ENCODE measurements at places on chromosomes 13 and 19.

DNA sequence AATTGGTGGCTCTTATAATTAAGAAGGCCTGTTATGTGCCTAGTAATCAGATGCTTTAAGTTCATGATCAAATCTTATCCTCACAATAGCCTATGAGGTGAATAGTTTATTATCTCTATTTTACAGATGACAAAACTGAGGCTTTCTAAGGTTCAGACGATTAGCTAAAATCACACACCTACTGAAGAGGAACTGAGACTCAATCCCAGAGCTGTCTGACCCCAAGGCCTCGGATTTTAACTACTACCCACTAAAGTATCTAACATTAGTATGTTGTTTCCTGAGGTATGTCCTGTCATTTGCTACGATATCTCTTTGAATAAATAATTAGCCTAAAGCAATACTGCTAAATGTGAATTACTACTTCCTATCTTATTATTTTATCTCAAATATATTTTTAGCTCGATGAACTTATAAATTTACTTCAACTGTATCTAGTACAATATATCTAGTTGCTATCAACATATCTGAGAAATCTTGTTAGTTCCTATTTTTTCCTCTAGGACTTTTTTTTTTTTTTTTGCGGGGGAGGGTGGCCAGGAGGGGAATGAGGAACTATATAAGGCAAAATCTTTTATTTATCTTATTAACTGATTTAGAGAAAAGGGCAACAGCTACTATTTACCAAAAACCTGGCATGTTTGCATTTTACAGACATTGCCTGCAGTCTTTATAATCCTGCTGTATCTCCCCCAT is 118.5 kb downstream of the ABCC4 start:
- no peak for DNase-seq

DNA sequence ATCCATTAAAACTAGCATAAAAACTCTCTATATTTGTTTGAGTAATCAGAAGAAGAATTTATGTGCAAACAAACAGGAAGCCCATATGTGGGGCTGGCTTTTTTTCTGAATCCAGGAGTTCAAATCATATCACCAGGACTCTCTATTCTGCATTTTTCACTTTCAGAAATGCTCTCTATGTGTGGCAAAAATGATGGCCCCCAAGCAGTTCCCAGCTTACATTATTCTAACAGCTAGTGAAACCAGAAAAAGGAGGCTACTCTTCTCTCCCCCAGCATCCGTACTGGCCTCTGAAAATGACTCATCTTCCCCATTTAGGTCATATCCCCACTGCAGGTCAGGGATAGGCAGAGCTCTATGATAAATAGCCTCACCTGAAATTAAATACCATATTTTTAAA is 20.4 kb downstream of the RBM26 start:
- DNase-seq: no peak

DNA sequence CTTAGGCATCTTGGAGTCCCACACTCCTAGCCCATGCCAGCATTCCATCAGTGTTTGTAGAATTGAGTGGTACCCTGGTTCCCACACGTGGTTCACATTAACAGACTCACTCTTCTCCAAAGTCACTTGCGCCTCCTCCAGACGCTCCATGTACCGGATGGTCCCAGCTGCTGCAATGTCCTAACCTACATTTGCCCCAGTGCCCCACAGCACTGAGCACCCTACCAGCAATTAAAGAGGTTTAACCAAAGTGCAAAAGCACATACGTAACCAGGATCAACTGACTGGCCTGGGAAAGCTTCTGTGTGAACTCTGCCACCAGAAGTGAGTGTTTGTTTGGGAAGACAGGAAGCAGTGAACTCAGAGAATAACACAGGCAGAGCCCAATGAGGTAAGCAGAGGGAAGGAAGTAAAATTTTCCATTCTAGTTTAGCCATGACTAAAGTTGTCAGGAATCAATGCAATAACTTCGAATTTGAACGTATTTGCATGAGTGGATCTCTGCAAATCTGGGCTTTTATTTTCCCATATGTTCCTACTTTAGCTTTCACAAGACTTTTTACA is 7.3 kb upstream of the MEDAG start:
- no peak for DNase-seq

DNA sequence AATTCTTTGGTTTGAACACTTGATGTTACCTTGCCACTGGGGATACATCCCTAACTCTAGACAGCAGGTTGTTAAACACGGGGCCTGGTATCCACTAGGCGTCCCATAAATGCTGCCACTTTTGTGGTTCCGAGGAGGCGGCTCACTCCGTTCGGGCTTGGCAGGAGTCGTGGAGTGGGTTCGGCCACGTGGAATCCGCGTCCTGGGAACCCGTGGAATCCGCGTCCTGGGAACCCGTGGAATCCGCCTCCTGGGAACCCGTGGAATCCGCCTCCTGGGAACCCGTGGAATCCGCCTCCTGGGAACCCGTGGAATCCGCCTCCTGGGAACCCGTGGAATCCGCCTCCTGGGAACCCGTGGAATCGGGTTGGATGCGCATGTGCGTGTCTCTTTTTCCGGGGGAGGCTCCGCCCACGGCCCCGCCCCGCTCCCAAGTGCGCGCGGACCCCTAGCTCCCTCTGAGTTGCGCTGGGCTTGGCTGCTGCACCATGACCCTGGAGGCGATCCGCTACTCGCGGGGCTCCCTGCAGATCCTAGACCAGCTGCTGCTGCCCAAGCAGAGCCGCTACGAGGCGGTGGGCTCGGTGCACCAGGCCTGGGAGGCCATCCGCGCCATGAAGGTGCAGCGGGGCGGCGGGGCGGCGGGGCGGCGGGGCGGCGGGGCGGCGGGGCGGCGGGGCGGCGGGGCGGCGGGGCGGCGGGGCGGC is at the start of gene MRI1:
Gene MRI1 (plus strand): TSS at position 422 of the 707 bp plus-strand sequence. CDS start 67 bp downstream, at position 489.
- peak; percentile 47 for DNase-seq

GRCh38 chr19:58009666-58010301 is 7.2 kb upstream of the ZNF606 start:
- peak; percentile 79 for DNase-seq

- no peak for DNase-seq
These were observed 16.1 kb downstream of the CEACAM1 start for GRCh38 chr19:42512130-42512636.

DNA sequence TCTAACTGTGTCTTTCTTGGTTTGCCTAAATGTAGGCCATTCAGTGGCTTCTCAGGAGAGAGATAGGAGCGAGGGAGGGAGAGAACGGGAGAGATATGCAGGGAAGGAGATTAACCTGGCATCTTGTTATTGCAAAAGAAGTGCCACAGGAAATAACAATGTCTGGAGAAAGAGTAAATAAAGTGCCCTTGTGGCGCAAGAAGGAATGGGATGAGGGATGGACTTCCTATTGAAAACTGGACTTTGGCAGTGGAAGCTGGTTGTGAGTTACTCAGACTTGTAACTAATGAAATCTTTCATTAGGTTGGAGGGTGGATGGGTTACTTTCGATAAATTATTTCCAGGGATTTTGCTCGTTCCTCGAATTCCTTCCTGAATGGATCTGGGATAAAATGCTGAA is 136.1 kb downstream of the LACC1 start:
- DNase-seq: no peak

DNA sequence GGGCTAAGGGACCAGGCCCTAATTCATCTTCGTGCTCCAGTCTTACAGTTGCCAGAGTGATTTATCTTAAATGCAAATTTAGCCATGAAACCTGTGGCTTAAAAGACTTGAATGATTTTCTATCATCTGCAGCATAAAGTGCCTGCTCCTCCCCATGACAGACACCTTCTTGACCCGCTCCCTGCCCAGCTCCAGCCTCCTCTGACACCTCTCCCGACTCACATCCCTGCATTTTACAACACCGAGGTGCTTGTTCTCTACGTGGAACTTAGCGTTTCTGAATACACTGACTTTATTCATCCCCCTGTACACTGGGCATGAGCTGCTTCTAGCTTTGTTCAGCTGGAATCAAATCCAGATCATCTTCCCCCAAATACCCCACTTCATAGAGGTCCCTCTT is 128.7 kb upstream of the MYO16 start:
- DNase-seq: no peak

DNA sequence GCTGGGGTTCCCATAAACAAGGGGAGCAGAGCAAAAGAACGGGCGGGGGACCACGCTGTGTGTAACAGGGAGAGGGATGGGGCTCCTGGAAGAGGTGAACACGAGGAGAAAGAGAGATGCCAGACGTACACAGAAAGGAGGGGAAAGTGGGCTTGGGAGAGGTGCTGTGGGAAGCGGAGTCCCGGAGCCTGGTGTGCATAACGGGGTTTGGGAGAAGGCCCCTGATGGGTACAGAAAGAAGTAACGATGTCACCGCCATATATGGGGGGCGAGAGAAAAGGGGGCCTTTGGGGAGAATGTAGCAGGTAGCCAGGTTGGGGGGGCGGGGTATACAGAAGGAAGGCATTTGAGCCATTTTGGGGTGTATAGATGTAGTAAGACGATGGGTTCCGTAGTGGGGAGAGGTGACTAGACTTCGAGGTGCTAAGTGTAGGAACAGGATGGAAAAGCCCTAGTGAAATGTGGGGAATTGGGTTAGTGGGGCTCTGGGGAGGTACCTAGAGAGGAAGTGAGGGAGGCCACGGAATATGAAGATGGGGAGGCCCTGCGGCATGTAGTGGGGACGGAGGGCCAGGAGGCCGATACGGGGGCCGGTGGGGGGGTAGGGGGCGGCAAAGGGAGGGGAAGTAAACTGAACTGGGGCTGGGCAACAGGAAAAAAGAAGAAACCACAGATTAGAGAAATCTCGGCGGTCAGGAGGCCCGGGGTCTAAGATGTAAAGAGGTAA is 787 bp downstream of the ZNF580 start:
- no peak for DNase-seq

GRCh38 chr13:78770601-78771000 is 111.6 kb upstream of the OBI1 start:
- DNase-seq: no peak

DNA sequence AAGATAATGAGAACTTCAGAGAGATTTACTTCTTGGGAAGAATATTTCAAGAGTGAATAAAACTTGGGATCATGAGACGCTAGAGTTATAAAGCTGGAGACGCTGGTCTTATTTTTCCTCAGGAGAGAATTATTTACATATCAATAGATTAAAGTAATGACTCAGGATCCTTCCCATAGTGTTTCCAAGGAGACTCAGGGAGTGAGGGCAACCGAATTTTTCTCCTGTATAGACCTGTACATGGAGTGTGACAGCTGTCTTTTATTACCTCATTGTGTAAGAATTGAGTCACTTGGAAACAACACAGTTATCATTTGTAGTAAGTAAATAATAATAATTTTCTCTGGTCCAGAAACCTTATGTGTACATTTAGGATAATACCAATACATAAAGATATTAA is 1905.5 kb downstream of the OLFM4 start:
- no peak for DNase-seq

- no peak for DNase-seq
These were observed 272.5 kb downstream of the DCLK1 start for GRCh38 chr13:35858665-35859064.

DNA sequence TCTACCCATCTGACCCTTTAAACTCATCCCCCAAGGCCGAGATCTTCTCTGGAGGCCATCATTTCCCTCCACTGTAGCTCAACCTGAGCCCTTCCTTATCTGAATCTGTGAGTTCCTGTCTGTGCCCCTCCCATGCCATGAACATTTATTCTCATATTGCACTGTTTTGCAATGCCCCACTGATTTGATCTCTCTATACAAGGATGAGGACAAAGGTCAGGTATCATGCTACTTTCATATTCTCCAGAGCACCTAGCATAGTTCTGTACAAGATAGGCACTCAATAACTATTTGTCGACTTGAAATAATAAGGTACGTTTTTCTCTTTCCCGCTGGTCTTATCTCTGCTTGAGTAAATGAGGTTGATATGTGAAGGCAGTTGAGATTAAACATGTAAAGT is 135.5 kb downstream of the KLF5 start:
- DNase-seq: no peak

DNA sequence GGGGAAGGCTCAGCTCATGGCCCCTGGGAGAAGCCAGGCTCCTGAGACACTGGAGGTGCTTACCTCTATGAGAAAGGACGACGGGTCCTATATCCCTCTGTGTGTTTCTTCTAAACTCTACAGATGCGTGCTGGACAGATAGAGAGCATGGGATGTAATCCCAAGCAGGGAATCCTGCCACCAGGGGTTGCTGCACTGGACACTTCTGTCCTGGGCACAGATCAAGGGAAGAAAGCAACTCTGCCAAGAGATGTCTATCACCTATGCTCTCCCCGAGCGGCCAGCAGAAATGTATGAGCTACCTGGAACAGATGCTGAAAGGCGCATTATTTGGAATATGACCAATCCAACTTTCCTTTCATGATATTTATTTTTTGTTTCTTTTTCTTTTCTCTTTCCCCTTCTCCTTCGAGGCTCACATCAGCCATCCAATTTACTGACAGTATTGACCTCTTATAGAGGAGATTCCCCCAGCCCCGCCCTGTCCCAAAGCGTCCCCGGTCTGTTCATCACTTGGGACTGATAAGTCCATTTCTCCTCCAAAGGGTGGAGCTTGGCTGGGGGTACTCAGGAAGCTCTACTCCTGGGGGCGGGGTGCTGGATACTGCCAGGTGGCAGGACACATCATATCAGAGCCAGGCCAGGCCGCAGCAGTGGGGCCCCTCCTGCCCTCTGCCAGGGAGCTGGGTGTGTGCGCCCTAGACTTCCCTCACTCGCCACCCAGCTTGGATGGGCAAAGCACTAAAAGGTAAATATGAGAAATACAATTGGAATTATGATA is 34.2 kb downstream of the TSHZ3 start:
- DNase-seq: no peak

- DNase-seq: no peak
These were observed 20.7 kb upstream of the COLGALT1 start for GRCh38 chr19:17534767-17535166.

DNA sequence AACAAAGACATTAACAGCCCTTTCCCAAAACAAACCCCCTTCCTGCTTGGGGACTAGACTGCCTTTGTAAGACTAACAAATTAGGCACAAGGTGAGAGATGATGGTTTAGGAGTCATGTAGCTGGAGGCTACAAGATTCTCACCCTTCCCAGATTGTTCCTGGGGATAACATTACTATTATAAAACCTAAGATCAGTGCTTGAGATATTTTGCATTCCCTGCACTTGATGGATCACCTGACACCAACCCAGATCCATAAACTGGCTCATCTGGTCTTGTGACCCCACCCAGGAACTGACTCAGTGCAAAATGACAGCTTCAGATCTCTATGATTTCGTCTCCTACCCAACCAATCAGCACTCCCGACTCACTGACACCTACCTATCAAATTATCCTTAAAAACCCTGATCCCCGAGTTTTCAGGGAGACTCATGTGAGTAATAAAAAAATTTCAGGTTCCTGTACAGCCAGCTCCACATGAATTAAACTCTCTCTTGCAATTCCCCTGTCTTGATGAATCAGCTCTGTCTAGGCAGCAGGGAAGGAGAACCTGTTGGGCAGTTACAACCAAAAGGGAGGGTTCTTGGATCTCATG is 2.4 kb upstream of the ZNF616 start:
- no peak for DNase-seq

GRCh38 chr19:4654437-4655361 is 15.4 kb downstream of the TNFAIP8L1 start:
- DNase-seq: no peak

- DNase-seq: no peak
These were observed 13.0 kb downstream of the ERICH4 start for GRCh38 chr19:41455936-41456335.
